Heart left ventricle (tissue), 16 donors: ENCODE measurements at places on chromosomes 13 and 19. TPM values are rescaled to one million over a fixed set of nuclear protein-coding genes. Genes with fewer than 3 reads are reported as not detected.

The PRR19 gene
- total RNA-seq = not detected

The OR7G3 gene
- total RNA-seq = not detected

The KIR2DL4 gene
- total RNA-seq = 0.64 TPM

- H3K27ac ChIP-seq = no peak overlapping the region
- H3K27me3 ChIP-seq = no peaks in the 10 kb centered on the region
- no peak for DNase-seq
- H3K4me3 ChIP-seq = no peak overlapping the region
- H3K4me1 ChIP-seq = no peaks in the 10 kb centered on the region
Observed at GRCh38 chr13:99314640-99315176, 7.5 kb upstream of the GPR183 start.

GRCh38 chr13:49560270-49561061 lies 24.9 kb downstream of the RCBTB1 start:
- H3K27me3 ChIP-seq = no peaks in the 10 kb centered on the region
- no peak overlapping the region for H3K27ac ChIP-seq
- peaks cover 61% of the 10 kb centered on the region for H3K36me3 ChIP-seq
- H3K4me3 ChIP-seq = no peak overlapping the region
- peaks cover 14% of the 10 kb centered on the region for H3K4me1 ChIP-seq

DNA sequence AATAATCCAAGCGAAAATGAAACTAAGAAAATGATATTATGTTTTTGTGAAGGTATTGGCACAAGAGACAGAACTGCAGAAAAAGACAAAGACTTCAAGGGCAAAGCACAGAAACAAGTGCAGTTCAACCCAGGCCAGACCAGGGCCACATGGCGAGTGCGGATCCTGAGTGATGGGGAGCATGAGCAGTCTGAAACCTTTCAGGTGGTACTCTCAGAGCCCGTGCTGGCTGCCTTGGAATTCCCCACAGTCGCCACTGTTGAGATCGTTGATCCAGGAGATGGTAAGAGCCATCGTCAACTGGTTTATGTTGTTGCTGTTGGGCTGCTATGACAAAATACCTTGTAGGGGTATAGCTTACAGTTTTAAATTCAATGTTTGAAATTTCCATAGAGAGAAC lies 82.6 kb downstream of the FREM2 start:
- no peaks in the 10 kb centered on the region for H3K36me3 ChIP-seq
- H3K4me1 ChIP-seq = no peaks in the 10 kb centered on the region
- no peak for DNase-seq
- no peaks in the 10 kb centered on the region for H3K27me3 ChIP-seq
- no peak overlapping the region for H3K27ac ChIP-seq
